Fibroblast of skin of right biceps (primary cell): ENCODE measurements at places on chromosomes 12 and 14.

DNA sequence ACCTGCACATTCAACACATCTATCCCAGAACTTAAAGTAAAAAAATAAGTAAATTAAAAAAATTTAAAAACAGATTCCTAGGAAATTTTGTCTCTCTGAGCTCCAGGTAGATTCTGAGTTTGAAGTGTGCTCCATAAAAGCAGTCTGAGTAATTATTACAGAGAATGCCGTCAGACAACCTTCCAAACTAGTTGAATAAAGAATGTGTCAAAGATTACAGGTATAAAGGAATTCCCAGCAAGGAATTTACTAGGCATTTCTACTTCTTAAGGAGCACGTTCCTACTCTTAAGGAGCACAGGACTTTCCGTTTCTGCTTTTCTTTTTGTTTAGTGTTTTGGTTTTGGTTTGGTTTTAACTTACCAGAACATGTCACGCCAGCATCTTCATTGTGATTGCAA, 7.1 kb downstream of the CD163 start:
- DNase-seq: no peak

DNA sequence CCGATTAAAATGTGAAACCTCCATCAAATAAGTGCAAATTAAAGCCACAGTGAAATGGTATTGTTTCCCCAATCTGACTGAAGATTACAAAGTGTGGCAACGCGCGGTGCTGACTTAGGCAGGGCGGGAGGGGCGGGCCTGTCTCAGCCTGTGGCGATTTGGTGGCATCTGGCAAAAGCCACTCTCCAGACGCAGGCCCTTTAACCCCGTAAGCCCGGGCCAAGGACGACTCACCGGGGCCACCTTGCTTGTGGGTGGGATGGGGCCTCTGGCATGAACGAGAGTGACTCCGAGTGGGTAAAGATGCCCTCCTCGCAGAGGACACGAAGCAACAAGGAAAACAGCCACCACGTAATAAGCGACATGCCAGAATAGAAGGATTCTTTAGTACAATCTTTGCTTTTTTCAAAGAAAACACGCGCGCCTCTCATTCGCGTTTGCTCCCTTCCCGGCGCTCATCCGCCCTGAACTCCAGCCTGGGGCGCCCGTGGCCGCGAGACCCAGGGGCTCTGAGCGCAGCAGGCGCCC, 815 bp downstream of the DEGS2 start:
- no peak for DNase-seq

- peak; percentile 53 for DNase-seq
These were observed 20.5 kb upstream of the SLC5A8 start for GRCh38 chr12:101230547-101230946.

- no peak for DNase-seq
These were observed 7.6 kb downstream of the ARHGDIB start for GRCh38 chr12:14953752-14954151.

DNA sequence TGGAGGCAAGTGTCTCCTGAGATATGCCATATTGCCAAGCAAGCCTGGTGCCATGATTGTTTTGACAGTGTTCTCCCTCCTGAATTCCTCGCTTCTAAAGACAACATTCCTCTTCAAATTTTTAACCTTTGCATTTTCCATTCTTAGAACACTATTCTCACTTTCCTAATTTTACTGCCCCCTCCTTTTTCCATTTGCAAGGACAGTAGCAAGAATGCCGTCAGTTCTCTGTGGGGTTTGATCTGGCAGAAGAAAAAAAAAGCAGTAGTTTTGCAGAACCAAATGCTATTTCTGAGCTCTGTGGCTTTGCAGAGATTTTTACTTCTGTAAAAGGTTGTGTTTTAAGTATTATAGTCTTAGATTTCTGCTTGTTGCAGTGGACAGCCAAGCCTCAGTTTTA, 295.2 kb downstream of the NUAK1 start:
- DNase-seq: no peak

DNA sequence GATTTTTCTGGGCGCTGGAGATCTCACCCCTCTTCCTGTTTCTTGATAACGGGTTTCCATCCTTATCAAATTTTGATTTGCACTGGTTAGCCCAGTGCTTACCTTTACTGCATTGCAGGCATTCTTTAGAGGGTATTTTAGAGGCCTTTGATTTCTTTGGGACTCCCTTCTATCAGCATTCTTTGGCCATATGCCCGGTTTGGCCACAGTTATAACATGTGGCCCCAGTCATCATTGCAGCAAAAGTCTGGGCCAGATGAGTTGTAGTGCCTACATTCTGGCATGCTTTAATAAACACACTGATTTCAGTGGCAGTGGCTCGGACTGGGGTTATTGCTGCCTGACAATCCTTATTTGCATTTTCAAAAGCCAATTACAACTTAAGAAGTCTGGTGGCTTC, 82.3 kb downstream of the KCNMB4 start:
- DNase-seq: peak; percentile 21

- peak; percentile 34 for DNase-seq
These were observed 39.1 kb upstream of the DDHD1 start for GRCh38 chr14:53192052-53192760.

DNA sequence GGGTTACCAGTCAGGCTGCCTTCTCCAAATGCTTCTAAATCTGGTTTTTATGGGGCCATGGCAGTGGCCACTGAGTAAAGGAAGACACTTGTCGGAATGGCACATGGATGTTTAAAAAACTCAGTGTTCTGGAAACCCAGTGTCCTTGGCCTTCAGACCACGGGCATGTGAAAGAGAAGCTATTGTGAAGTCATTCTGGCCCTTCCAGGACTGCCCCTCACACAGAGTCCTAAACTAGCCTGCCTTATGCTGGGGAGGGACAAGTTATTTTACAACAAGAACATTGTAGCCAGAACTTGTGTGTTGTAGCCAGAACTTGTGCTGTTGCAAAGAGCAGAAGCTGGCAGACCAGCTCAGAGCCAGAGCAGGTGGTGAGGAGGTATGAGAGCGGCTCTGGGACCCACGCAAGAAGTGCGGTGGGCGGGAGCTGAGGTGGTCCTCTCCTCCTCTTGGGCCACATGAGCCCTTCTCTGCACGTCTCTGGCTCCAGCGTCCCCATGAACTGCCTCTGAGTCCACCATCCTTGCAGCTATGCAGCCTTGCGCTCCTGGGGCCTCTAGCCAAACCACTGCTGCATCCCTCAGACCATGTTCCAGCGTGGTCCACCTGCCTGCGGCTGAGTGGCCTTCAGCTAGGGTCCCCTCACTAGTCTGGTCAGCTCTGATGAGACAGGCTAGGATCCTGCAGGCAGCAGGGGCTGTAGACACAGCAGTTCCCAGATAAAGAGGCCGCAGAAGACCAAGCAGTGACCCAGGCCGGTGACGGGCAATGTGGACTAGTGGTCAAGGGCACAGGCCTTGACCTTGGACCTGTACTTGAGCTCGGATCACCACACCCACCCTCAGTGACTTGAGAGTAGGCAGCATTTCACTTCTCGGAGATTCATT, 32.5 kb downstream of the MMAB start:
- DNase-seq: no peak

GRCh38 chr12:112239881-112240280, 114.5 kb downstream of the TRAFD1 start:
- DNase-seq: no peak

- DNase-seq: peak; percentile 20
These were observed 54.7 kb downstream of the SUSD6 start for GRCh38 chr14:69666112-69666511.

- peak; percentile 65 for DNase-seq
These were observed 13.2 kb upstream of the TIGAR start for GRCh38 chr12:4307593-4308333.

DNA sequence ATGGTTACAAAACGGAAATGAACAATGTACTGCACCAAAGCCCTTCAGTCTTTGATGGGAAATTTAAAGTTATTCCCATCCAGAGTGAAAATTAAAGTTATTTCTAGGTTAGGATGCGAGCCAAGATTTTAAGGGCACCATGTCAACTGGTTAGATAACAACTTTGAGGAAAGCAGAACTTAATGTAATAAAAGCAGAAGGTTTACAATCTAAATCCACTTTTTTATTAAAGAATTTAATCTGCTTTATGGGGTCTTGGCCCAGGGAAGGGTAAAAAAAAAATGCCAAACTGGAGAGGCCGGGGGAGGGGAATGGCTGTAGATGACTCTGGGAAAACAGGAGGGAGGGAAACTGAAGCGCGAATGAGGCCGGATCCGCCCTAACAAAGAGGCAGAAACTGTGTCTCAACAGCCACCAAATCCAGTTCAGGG, 108.2 kb upstream of the ATF7IP start:
- DNase-seq: no peak

- DNase-seq: peak; percentile 95
These were observed 9.7 kb upstream of the TUBA1A start for GRCh38 chr12:49198431-49199155.

DNA sequence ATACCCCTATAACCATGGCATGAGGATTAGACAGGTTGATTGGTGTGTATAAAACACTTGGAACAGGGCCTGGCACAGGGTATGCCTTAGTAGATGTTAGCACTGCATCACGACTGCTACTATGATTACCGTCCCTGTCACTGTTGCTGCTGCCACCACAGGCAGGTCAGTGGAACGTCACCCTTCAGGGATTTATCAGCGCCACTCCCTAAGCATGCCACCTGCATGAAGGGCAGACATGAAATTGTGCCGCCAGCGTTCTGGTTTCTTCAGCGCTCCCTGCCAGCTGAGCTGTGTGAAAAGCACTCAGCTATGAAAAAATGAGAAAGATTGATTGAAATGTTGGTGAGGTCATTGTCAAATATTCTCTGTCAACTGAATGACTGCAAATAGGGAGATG, 477.0 kb downstream of the DPF3 start:
- DNase-seq: no peak

- no peak for DNase-seq
These were observed 25.6 kb upstream of the GPATCH2L start for GRCh38 chr14:76126076-76126475.

GRCh38 chr14:72471346-72471745, 422.6 kb downstream of the DPF3 start:
- DNase-seq: no peak

DNA sequence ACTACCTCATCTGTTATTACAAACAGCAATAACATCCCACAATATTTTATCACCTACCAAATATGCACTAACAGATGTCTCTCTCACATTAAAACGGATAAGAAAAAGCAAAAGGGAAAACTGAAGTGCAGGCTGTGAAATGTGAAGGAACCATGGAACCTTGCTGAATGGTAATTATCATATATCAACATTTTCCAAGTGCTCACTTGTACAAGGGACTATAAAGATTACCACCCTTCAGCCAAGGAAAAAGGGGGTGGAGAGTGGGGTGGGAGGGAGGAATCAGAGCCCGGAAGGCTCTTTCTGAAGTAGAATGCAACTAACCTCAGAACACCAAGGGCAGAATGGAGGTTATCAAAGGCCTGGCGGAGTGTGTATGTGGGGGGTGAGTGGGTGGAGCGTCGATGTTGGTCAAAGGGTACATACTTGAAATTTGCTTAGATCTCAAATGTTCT, 1.2 kb downstream of the SNX6 start:
- peak; percentile 32 for DNase-seq

DNA sequence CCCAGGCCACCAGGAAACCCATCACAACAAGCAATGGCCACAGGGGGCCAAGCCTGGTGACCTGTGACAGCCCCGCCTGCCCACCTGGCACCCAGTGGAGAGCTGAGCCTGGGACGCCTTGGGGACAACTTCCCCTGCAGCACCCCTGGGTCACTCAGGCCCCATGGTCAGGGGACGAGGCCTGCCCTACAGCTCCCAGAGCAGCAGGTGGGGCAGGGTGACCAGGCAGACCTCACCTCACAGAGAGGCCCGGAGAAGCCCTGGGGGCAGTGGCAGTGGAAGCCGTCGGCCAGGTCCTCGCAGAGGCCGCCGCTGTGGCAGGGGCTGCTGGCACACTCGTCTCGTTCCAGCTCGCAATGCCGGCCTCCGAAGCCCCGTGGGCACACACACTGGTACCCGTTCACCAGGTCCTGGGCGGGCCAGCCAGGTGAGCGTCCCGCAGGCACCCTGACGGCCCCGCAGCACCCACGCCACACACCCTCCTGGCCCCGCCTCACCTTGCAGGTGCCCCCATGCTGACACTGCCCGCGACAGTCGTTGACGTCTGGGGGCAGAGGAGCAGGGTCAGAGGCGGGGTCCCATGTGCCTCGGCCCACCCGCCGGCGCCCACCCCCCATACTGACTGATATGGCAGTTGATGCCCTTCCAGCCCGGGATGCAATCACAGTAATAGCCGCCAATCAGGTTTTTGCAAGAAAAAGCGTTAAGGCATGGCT, 18.1 kb downstream of the JAG2 start:
- no peak for DNase-seq

DNA sequence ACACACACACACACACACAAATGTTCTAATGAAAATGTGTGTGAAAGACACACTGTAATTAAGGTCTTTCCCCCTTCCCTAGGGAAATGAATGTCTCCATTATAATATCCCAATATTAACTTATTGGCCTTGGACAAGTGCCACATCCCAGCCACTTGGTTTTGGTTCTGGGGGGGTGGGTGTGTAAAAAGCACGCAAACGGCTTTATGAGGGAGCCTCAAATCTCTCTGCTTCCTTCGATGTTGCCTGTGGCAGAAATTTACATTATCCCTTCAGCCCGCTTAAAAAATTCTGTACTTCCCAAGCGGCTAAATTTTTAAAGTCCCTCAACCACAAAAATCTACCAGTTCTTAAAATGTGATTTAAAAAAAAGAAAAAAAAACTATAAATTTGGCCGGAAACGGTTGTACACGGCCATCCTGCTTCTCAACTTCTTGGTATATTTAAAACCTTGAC, 432 bp downstream of the C14orf93 start:
- no peak for DNase-seq

GRCh38 chr14:100696590-100696989, 30.1 kb upstream of the DLK1 start:
- DNase-seq: no peak

DNA sequence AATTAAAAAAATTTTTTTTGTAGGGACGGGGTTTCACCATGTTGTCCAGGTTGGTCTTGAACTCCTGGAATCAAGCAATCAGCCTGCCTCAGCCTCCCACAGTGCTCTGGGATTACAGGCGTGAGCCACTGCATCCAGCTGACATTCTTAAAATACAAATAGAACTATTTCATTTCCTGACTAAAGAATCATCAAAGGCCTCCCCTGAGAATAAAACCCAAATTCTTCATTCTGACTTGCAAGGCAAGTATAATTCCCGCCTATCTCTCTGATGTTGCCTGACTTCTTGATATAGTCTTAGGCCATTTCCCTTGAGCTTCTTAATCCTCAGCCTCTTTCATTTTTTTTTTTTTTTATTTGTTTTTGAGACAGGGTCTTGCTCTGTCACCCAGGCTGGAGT, 4.4 kb upstream of the BICD1 start:
- DNase-seq: peak; percentile 79

GRCh38 chr14:73634011-73634833, 10.6 kb upstream of the DNAL1 start:
- no peak for DNase-seq

GRCh38 chr14:22375321-22375930, 213.6 kb downstream of the DAD1 start:
- DNase-seq: peak; percentile 40
